ENCODE measurements at places on chromosomes 6 and 20.
A peak's percentile ranks its signal among the peaks of the same experiment; 100 is the strongest.

- no peak for DNase-seq
Observed at GRCh38 chr6:100344761-100345160, 120.0 kb downstream of the SIM1 start.

GRCh38 chr6:19719691-19720128 lies 117.5 kb upstream of the ID4 start:
- DNase-seq = no peak

DNA sequence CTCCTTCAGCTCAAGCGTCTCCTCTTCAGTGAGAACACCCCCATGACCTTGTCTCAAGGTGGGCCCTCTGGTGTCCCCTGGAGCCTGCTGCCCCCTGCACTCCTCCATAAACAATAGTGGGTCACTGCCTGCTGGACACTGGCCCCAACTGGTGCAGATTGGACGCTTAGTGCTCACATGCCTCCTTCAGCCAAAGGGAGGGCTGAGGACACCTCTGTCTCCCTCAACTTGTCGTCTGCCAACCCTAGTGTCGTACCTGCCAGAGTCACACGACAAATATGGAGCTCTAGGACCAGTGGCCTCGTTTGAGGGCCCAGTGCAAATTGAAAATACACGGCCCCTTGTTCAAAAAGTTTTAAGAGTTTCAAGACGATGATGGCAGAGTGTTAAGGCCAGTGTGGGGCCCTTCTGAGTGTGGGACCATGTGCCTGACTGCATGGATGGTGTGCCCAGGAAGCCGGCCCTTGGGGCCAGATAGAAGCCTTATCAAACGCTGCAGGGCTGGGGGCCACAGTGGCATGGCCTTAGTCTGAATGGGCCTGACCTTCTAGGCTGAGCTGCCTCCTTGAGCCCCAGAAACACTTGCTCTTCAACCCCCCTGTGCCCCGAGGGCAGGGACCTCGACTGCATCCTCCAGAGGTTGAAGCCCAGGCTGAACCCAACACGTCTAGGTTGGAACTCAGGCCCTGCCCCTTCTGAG lies 20.1 kb downstream of the APCDD1L start:
- no peak for DNase-seq

- DNase-seq = peak; percentile 33
Observed at GRCh38 chr6:107132330-107132954, 17.1 kb upstream of the BEND3 start.

DNA sequence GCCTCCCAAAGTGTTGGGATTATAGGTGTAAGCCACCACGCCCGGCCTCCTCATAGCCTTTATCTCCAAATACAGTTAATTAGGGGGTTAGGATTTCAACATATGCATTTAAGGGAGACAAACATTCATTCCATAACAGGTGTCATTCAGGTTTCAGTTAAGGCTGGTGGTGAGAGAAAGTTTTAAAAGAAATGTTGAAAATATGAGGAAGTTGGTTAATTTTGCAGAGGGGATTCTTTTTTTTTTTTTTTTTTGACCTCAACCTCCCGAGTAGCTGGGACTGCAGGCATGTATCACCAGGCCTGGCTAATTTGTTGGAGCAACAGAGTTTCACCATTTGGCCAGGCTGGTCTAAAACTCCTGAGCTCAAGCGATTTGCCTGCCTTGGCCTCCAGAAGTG lies 12.5 kb upstream of the EBF4 start:
- no peak for DNase-seq

- no peak for DNase-seq
Observed at GRCh38 chr6:142246960-142247359, 54.8 kb upstream of the ADGRG6 start.

DNA sequence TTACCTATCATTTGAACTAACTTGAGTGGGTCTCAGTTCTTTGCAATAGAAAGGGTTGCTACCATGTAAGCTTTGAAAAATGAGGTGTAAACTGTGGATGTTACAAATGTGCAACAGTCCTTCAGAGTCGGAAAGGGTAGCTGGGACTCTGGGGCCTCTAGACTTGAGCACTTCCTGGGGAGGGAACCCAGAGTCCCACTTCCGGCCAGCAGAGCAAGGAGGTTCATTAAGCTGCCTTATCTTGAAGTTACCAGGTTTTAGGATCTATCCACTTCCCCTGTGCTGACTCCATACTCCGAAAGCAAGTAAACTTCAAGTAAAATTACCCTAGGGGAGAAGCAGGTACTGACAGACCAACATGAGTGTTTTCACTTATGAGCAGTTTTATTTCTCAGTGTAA lies 9.4 kb downstream of the TRIM10 start:
- no peak for DNase-seq

DNA sequence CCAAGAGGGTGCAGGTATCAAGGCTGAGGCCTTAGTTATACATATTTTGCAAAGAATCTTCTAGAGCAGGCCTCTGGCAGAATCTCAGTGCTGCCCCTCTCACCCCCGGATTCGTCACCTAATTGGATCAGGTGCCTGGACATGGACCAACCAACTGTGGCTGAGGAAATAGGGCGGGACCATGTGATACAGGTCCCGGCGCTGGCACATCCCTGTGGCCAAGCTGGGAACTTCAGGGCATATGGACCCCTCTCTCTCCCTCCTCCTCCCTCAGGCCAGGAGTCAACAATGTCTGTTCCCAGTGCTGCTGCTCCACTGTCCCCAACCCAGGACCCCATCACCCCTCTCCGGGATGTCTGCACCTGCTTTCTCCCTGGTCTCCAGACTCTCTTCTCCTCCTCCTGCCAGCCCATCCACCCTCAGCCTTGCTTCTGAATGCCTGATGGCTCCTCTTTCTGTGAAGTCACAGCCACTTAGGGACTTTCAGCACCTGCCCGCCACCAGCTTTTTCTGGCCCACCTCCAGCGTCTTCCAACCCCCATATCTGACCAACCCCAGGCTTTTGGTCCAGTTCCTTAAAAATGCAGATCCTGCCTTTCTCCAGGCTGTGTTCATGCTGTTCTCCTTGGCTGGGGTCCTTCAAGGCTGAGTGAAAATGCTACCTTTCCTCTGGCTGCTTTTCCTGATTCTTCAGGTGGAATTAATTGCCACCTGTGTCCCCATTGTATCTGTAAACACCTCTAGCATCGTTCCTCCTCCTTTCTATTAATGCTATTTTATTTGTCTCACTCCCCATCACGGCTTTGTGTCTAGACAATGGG lies 19.0 kb upstream of the MLN start:
- no peak for DNase-seq

DNA sequence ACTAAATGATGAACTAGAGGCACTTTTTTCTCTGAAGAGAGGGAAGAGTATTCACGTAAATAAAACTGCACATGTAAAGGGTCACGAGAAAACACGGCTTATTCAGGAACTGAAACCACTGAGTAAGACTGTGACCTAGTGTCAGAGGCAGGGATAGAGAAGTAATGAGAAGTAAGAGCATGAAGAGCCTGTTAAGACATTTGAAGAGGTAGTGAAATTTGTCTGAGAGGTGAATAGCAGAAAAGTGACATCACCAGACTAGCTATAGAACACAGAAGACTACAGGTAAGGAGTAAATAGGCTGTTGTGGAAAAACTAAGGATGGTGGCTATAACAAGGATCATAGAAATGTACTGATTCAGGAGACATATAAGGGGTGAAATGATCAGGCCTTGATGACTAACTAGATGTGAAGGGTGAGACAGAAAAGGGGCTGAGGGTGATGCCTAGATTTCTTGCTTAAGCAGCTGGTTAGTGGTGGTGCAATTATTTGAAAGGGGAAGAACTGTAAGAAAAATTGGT lies 76.8 kb downstream of the REV3L start:
- DNase-seq = no peak

DNA sequence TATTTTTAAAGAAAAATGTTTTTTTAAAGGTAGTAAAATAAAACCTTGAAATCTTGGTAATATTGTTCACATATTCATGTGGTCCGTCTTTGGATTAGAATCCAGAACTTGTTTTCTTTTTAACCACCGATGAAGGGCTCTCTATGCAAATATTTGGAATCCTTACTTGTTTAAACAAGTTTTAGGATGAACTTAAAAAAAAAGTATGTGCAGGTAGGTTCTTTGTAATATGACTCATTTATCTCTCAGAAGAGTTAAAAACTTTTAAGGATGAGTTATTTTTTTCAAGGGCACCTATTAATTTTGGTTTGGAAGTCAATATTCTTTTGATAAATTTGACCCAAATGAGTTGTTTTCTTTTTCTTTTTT lies 8.9 kb downstream of the DSP start:
- no peak for DNase-seq

DNA sequence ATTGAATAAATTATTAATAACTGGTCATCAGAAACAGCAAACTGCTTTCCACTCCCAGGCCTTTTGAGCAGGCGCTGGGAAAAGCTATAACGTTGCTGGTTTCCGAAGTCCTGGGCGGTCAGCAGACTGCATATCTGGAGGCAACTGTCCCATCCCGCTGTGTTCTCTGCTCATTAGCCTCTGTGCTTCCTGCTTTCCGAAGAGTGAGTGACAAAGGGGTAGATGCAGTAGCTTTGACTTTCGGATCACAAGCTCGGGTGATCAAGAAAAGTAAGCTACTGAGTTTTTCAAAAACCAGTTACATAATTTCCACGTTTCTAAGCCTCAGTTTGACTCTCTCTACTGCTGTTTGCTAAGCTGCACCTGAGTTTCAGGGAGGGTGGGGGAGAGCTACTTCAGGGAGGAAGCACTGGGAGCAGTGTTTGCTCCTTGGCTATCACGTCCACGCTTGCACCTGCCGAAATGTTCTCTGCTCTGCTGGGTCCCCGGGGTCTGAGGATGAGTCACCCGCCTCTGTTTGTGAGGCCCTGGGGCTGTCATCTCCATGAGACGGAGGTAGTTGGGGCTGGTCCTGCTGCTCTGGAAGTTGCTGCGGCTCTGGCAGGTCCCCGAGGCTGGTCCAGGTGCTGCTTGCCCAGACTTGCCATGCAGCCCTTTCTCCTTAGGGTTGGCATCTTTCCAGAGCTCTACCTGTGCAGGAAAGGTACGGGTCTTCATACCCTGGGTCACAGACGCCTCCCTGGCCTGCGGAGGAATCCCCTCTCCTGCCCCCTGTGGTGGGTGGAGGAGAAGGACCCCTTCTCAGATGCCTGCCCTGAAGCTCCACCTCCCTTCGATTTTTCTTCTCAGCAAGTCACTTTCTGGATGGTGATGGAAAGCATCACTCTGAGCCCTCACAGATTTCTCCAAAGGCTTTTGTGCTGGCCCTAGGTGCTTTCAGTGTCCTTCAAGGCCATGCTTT lies 220.0 kb downstream of the QKI start:
- no peak for DNase-seq

DNA sequence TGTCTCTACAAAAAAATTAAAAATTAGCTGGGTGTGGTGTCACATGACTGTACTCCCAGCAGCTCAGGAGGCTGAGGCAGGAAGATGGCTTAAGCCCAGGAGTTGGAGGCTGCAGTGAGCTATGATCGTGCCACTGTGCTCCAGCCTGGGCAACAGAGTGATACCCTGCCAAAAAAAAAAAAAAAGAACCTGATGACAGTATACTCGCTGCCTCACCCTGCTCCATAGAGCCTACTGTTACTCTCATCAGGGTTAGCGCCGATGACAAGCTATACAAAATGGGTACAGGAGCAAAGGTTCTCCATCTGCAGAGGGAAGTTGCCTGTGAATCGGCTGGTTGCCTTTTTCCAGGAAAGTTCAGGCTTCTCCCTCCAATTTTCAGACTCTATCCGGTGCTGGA lies 53.4 kb downstream of the GMPR start:
- no peak for DNase-seq

- DNase-seq = peak; percentile 64
Observed at GRCh38 chr20:23161968-23162696, 76.0 kb upstream of the CD93 start.

GRCh38 chr6:81562169-81562568 lies 190.3 kb downstream of the TENT5A start:
- DNase-seq = no peak

GRCh38 chr20:61322151-61322865 lies 70.2 kb downstream of the CDH4 start:
- no peak for DNase-seq

DNA sequence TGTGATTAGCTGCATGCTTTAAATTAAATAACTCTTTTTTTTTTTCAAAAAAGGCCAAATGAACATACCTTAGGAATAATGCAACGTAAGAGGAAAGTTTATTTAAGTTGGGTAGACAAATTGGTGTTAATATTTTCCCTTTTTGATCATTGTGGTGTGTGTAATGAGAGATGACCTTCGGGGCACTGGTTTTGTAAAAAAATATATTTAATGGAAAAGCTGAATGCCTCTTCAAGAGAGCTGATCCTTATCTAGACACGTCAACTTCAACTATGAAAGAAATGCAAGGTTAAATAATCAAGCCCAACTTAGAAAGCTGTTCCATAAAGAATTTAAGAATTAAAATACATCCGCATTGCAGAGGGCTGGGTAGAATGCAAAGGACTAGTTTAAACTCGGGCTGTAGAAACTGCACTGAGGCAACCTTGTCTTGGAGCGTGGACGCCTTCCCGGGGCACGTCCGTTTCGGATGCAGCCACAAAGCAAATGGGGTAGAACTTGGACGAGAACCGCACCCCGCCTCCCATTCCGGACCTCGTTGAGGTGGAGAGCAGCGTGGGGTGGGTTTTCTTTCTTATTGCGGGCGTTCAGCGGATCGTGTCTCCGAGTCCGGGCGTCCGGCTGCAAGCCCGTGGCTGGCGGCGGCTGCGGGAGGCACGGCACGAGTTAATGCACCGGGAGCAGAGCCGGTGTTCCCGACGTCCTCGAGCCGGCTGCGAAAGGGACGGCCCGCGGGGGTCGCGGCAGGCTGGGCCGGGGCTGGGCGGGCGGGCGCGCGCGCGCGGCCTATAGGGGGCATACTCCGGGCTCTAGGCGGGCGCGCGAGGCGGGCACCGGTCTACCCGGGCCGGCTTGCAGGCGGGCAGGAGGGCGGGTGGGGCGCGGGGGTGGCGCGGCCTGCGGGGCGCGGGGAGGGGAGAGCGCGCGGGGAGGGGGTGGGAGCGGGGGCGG lies 1.9 kb downstream of the JARID2 start:
- peak; percentile 71 for DNase-seq

DNA sequence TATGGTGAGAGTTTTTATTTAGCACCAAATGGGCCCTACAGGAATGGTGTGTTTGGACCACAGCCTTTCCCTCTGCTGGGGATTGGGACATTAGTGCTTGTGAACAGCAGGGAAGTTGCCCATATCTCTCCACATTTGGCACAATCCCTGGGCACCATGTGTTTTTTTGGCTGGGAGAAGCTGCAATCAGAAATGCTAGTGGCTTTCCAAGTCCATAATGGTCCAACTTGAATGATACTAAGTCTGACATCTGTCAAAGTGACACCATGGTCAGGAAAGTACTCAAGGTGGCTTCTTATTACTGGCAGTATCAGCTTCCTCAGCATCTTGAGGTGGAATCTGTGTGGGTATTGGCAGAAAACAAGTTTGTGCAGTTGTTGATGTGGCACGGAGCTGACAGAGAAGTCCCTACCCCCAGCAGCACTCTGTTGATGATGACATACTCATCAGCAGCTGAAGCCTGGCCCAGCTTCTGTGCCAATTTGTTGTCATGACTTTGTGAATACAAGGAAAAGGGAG lies 53.0 kb downstream of the SASH1 start:
- no peak for DNase-seq

GRCh38 chr6:123518441-123519188 lies 118.1 kb downstream of the TRDN start:
- no peak for DNase-seq

DNA sequence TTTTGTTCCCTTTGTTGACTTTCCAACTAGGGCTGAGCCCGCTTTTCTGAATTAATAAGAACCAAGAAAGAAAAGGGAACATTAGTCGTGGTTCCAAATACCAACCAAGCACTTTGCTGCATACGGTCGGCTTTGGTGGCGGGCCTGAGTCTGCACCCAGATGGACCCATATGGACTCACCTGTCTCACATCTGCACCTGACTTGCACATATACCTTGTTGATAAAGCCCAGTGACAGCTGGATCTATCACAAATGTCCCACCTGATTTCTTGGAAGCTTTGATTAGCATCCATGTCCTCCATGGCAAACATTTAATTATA lies 39.0 kb downstream of the TPD52L1 start:
- DNase-seq = no peak

- no peak for DNase-seq
Observed at GRCh38 chr6:148868901-148869300, 122.1 kb downstream of the UST start.

Measured in ovary (tissue), 10 donors.